Amniotic stem cell (primary cell): ENCODE measurements at places on chromosomes 5 and 9.

- no peak for DNase-seq
Measured at GRCh38 chr5:36772276-36773140, 104.1 kb upstream of the NIPBL start.

- DNase-seq: no peak
Measured at GRCh38 chr5:140249536-140249935, 53.4 kb downstream of the PFDN1 start.

DNA sequence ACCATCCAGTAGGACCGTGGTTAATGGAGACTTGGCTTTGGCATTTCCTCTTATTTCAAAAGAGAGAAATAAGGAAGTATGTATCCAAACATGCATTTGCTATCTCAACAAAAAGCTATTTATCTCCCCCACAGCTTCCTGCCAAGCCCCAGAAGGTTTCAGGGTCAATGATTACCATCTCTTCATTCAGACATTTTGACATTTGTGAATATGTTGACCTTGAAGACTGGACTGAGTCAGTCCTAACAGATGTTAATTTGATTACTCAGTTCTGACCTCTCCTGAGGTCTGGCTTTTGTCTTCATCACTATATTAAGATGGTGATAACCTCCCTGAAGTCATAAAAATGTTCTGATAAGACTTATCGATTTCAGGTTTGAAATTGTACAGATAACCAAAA, 479.4 kb downstream of the AGTPBP1 start:
- DNase-seq: no peak

- DNase-seq: no peak
Measured at GRCh38 chr5:132635873-132636272, 22.1 kb upstream of the IL13 start.

GRCh38 chr5:81855591-81855990, 104.7 kb upstream of the SSBP2 start:
- no peak for DNase-seq

GRCh38 chr9:126423916-126424185, 97.2 kb downstream of the MVB12B start:
- DNase-seq: no peak

- DNase-seq: peak; percentile 5
Measured at GRCh38 chr9:38263532-38263931, 129.0 kb upstream of the ALDH1B1 start.

DNA sequence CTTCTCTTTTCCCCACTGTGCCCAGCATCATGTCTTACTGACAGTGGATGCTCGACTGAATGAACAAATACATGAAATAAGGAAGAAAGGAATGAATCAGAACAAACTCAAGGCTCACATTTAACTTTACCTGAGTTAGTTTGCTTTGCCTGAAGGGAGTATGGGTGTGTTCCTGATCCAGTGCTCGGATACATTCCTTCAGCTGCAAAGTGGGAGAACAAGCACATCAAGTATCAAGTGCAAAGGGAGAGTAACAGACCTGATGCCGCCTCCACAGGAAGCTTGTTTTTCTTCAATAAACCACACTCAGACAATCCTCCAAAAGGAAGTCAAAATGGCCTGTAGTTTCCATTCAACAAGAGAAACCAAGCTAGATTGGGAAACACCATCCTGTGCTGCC, 66.1 kb downstream of the KIF24 start:
- no peak for DNase-seq

- DNase-seq: no peak
Measured at GRCh38 chr9:7560669-7561305, 238.8 kb downstream of the DMAC1 start.

- no peak for DNase-seq
Measured at GRCh38 chr5:154479160-154479943, 1.3 kb upstream of the HAND1 start.
